ENCODE measurements at places on chromosomes 7 and 10.
A peak's percentile ranks its signal among the peaks of the same experiment; 100 is the strongest.

DNA sequence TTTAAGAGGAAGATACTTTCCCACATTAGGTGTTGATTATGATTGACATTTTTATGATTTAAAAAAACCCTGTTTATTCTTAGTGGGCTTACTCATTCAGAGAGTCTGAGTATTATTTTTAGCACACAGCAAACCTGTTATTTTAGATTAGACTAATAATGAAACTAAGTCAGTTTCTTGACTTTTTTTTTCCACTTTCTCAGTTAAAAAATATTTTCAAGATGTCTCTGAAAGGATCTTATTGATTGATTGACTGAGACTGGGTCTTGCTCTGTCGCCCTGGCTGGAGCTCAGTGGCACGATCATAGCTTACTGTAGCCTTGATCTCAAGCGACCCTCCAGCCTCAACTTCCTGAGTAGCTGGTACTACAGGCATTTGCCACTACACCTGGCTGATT lies 20.4 kb upstream of the INPP5F start:
- ATAC-seq = peak; percentile 30

DNA sequence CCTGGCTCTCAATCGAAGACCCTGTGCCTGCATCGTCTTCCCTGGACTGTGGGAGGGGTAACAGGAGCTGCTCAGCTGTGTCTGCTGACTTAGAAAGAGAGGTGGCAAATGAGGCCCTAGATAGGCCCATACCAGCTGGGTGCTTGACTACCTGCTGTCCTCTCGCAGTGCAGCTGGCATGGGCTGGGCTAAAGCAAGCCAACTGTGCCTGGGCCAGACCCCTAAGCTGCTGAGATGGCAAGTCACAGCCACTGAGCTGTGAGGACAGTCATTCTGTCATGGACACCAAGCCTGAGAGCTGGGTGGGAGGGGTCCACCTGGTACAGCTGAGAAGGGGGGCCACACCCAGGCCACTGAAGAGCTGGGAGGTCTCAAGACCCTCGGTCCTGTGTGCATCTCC lies 45.8 kb upstream of the AQP1 start:
- ATAC-seq = no peak

DNA sequence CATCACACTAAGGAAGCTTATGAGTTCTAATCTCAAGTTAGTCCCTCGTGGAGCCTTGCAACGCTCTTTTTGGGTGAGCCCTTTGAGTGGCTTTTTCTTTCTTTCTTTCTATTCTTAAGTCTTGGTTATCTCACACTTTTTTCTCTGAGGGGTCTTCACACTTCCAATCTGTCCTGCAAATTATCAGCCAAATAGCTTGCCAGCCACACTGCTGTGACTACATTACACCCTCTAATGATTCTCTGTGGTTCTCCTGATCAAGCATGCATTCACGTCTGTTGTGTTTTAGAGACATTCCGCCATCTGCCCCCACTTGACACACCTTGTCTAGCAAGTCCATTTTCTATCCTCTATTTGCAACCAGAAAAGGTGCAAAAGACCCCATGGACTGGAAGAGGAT lies 340.2 kb downstream of the THSD7A start:
- no peak for ATAC-seq

DNA sequence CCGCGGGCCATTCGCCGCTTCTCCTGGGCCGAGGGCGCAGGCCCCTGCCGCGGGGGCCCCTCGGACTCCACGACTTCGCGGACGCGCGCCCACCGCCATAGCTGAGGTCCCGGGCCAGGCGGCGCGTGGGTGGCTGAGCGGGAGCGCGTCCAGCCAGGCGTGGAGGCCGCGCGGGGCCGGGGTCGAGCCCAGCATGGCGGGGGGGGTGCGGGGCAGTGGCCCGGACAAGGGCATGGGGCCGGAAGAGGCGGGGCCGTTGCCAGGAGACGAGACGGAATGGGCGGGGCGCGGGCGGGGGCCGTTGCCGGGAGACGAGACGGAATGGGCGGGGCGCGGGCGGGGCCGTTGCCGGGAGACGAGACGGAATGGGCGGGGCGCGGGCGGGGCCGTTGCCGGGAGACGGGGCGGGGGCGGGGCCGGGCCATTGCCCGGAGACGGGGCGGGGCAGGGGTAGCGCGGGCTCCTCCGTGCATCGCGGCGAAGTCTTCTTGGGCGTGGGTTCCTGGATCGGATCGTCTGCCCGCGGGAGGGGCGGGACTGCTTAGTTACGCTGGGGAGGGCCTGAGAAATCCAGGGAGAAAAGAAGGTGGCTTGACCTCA lies 14.8 kb downstream of the ADAM8 start:
- ATAC-seq = peak; percentile 52

DNA sequence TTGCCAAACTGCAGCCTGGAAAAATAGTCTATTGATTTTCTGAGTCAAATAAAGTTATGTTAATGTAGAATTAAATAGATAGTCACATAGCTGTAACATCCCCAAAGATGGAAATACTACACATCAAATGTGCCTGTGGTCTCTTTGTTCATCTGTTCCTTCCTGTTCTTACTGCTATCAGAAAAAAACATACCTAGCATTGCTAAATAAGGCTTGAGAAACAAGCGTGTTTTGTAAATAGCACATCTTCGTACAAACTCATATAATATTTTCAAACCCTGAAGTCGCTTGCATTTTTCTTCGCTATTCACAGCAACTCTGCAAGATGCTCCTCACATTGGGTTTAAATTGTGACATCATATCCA lies 116.1 kb downstream of the KLF6 start:
- peak; percentile 60 for ATAC-seq

GRCh38 chr7:10802526-10802925 lies 171.1 kb upstream of the PHF14 start:
- no peak for ATAC-seq

DNA sequence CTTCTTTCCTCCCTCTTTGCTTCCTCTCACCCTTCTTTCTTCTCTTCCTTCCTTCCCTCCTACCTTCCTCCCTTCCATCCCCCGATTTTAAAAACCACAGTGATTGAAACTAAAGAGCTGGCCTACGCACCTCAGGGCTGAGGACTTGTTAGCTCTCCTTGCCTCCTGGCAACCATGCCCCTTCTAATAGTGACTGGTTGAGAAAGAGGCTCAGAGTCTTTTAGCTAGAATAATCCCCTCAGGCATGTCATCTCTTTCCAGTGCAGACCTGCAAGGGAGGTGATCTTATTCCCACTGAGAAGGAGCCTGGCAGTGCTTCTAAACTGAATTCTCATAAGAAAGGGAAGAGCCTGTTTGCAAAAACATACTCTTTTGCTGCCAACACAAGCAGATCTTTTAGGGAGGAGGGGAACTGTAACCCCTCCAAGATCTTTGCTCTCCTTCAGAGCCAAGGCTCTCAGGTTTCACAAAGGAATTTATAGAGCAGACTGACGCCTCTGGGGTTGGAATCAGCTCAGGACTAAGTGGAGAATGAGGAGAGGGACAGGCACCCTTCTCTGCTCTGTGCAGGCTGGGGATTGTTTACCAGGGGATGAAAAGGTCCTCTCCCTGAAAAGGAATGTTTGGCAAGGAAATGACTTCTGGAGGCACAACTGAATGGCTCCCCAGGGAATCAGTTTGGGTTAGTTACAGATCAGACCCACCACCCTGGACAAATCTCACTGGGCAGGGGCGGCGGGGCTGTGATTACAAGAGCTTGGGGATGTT lies 9.4 kb upstream of the ANKRD1 start:
- no peak for ATAC-seq

DNA sequence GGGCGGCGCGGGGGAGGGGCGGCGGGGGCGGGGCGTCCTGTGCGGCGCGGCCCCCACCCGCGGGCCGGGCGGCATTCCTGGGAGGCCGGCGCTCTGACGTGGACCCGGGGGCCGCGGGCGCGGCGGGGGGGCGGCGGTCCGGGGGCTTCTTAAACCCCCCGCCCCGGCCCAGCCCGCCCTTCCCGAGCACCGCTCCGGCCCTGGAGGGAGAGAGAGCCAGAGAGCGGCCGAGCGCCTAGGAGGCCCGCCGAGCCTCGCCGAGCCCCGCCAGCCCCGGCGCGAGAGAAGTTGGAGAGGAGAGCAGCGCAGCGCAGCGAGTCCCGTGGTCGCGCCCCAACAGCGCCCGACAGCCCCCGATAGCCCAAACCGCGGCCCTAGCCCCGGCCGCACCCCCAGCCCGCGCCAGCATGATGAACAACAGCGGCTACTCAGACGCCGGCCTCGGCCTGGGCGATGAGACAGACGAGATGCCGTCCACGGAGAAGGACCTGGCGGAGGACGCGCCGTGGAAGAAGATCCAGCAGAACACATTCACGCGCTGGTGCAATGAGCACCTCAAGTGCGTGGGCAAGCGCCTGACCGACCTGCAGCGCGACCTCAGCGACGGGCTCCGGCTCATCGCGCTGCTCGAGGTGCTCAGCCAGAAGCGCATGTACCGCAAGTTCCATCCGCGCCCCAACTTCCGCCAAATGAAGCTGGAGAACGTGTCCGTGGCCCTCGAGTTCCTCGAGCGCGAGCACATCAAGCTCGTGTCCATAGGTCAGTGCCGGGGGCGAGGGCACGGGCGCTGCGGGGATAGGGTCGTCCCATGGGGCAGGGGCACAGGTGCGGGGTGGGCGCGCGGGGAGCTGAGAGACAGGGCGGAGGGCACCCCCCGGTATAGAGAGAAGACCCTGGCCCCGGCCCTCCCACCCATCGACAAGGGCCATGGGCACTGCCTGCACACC lies at the start of gene FLNC:
Gene FLNC (plus strand): TSS at position 176 of the 947 bp plus-strand sequence. CDS start 232 bp downstream, at position 408.
- ATAC-seq = peak; percentile 65

DNA sequence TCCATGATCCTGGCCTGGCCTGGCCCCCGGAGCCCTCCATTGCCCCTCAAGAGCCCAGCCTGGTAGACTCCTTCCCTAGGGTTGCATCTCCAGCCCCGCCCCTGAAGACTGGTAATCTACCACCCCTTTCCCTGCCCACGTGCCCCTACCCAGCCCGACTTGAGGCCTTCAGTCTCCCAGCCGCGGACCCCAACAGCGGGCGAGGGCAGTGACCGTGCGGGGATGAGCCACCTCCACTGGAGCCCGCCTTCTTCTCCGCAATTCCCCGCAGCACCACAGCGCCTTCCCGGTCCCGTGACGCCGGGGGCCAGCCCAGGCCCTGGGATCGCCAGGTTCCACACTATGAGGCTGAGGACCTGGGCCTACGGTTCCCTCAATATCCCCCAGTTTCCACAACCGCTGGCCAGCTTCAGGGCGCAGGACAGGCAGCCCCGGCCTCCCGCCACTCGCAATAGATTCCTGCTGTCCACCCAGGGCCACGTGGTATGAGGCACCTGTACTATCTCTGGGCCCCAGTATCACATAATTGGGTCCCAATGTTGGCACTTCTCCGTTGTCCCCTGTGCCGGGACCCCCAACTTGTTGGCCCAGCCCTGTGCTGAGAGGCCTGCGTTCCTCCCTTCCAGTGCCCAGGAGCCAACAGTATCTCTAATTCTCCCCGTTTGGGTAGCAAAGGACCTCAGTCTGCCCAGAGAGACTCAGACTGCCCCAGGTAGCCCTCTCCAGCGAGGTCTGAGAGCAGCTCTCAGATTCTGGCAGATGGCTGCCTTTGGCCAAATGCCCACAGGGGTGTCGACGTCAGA lies 1.1 kb upstream of the GPRIN2 start:
- ATAC-seq = no peak

DNA sequence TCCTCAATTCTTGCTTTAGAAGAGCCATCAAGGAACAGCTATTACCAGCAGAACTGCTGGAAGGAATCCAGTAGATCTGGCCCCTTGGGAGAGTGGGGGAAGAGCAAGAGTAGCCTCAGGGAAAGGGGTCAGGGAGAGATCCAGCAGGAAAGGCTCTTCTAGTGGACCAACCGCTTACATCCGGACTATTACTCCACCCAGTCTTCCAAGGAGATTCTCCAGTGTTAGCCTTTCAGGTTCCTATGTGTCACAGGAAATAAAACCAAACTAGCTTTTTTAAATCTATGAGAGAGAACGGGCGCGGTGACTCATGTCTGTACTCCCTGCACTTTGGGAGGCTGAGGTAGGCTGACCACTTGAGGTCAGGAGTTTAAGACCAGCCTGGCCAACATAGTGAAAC lies 34.3 kb downstream of the TET1 start:
- ATAC-seq = no peak

DNA sequence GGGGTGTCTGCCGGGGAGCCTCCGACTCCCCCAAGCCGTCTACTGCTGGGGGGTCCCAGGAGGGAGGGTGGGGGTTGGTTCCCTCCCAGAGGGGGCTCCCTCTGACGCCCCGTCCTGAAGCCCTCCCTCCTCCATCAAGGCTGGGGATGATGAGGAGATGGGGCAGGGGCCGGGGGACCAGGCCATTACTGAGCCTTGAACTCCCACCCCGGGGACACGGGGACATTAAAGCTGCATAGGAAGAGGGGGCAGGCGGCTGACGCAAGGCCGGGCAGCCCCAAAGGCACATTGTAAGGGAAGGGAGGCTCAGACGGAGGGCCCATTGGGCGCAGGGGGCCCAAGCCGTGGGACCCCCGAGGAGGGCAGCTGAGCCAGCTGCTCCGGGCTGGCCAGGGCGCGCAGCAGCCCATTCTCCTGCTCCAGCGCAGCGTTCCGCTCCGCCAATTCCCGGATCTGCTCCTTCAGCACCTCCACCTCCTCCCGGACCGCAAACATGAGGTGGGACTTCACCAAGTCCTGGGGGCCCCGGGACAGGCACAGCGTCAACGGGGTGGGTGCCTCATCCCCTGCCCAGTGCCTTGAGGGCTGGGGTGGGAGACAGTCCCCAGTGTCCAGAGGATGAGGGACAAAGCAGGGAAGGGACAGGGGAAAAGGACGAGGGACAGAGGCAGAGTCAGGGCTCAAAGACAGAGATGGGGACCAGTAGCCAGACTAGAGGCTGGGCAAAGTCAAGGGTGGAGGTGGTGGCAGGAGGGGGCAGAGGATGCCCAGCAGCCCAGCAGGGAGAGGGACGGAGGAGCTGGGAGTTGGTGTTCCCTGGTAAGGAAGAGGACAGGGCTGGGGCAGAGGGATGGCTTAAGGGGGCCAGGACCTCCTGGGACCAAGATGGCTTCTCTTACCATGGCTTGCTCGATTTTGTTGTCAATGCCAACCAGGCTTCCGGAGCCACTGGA lies 2.9 kb upstream of the SPACDR start:
- ATAC-seq = no peak

DNA sequence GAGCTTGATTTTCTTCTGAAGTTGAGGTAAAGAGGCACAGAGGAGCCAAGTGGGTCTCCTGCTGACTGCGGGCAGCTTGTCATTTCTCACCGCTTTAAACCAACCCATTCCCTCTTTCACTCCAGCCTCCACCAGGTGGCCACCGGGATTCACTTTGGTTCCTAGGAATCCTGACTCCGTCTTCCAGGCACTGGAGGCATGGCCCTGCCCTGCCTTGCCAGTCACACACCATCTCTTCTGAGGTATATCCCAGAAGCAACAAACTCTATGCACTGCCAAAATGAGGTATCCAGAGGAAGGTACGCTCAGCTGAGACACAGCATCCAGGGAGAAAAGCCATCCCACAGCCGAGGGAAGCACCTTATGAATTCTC lies 280.8 kb downstream of the TNS3 start:
- ATAC-seq = no peak

GRCh38 chr10:9878383-9878782 lies 1139.3 kb upstream of the CELF2 start:
- no peak for ATAC-seq

GRCh38 chr7:112416127-112416526 lies 34.1 kb upstream of the IFRD1 start:
- ATAC-seq = no peak

DNA sequence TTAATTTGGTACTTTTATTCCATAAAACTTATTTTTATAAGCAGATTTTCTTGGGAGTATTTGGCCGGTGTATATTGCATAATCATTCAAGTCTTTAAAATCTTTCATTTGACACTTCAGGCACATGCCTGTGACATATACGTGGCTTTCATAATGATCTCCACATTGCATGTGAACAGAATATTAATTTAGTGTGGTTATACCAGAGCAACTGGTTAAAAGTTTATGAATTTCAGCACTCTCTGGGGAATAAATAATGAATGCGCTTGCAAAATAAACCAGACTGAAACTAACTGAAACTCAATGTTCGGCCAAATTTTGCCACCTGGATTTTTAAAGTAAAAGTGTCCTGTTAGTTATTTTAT lies 242.3 kb downstream of the GLI3 start:
- ATAC-seq = no peak
